H54 (cell line): ENCODE measurements at places on chromosomes 6 and 20.
A peak's percentile ranks its signal among the peaks of the same experiment; 100 is the strongest.

- DNase-seq = no peak
Observed at GRCh38 chr20:62117658-62118057, 4.6 kb upstream of the LSM14B start.

DNA sequence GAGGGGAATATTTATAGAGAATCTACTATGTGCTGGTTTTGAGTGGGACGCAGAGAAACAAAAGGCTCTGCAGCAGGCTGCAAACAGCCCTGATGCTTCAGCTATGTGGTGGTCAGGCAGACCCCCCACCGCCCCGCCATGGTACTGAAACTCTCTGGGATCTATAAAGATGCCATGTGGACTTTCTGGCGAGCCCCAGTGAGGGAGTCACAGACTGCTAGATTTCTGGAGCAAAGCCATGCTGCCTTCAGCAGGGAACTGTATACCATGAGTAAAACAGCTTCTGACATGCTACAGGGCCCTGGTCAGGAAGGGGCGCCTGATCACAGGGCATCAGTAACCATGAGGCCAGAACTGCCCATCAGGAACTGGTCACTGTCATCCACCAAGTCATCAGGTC is 19.2 kb upstream of the BPIFB1 start:
- no peak for DNase-seq

DNA sequence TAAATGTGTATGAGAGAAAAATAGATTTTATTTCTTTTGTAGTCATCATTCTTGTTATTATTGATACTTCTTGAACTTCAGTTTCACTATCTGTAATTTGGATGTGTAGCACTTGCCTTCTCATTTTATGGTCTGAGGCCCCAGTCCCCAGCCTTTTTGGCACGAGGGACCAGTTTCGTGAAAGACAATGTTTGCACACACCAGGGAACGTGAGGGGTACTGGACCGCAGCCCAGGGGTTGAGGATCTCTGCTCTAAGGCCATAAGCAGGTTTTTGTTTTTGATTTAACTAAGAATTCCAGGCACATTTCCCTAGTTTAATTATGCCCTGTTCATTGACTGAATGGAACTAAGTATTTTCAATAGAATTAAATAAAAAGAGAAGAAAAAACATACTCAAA is 261.5 kb downstream of the BMP2 start:
- no peak for DNase-seq

DNA sequence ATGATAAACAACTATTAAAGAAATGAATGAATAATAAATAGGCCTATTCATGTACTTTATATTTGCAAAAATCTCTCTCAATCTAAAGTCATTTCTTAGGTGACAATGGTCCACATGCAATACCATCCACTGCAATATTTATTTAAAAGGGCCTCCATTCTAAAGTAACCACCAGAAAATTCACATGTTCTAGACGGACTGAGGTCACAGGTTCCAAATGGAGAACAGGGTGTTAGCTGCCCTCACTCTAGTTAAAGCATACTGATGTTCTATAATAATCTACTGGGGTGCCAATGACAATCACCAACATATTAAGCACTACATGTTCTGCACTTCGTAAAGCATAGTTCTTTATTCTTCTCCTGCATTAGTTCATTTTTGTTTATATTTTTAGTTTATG is 1.2 kb downstream of the HBS1L start:
- no peak for DNase-seq

GRCh38 chr6:119602215-119603178 is 252.9 kb upstream of the MAN1A1 start:
- peak; percentile 5 for DNase-seq

GRCh38 chr20:37395410-37395797 is 49.5 kb downstream of the SRC start:
- DNase-seq = no peak

GRCh38 chr6:51892750-51893149 is 194.7 kb downstream of the PKHD1 start:
- DNase-seq = no peak
